T-helper 1 cell (primary cell): ENCODE measurements at places on chromosomes 12 and 14.

DNA sequence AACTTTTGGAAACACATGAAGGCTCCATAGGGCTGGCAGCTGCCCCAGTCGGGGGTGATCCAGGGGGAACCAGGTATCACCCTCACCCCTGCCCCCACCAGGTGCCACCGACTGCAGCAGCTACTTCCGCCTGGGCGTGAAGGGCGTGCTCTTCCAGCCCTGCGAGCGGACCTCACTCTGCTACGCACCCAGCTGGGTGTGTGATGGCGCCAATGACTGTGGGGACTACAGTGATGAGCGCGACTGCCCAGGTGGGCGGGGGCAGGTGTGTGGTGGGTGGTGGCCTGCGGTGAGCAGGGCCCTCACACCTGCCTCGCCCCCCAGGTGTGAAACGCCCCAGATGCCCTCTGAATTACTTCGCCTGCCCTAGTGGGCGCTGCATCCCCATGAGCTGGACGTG lies 22.3 kb upstream of the NXPH4 start:
- DNase-seq: no peak

GRCh38 chr12:48978741-48979601 lies 849 bp downstream of the WNT1 start:
- no peak for DNase-seq

DNA sequence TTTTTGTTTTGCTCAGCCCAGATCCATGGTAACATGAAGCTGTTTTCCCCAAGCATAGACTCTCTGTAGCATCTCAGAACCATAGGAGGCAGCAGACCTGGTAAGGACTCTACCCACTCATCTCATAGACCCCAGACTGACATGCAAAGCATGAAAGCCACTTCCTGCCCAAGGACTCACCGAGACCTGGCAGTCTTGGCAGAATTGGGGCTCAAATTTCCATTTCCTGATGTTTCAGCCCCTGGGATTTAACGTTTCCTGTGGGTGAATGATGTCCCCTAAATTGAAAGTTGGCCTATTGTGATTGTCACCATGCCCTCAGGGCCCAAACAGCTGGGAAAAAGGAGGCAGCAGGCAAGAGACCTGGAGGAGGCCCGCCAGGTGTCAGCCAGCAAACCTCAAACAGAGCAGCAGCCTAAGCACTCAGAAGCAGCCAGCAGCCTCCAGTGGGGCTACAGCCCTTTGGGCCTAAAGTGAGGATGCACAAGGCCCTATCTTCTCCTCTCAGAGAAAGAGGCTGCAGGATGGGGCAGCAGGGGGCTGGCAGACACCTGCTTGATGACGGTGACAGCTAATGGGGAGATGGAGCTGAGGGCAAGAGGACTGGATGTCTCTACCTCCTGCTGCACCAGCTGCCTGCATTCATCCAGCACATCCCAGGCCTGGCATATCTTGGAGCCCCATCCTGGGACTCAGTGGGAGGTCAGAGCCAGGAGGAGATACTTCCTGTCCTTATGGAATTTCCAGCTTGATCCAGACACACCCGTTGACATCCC lies 8.5 kb downstream of the KRT85 start:
- DNase-seq: no peak

DNA sequence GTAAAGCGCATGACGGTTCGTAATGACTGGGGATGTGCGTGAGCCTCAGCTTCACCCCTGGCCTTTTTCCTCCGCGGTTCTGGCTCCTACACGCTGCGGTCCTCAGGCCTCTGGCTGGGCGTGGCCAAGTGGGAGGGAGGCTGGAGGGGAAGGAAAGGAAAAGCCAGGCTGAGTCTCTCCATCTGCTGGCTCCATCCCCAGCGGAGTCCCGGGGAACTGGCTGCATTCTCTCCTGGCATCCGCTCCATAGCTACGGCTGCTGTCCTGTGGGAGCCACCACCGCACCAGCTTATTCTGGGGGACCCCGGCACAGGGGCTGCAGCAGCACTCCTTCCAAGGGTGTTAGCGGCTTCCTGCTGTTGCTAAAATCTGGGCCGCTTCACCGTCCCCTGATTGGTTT lies 68.2 kb upstream of the SLC24A4 start:
- no peak for DNase-seq

DNA sequence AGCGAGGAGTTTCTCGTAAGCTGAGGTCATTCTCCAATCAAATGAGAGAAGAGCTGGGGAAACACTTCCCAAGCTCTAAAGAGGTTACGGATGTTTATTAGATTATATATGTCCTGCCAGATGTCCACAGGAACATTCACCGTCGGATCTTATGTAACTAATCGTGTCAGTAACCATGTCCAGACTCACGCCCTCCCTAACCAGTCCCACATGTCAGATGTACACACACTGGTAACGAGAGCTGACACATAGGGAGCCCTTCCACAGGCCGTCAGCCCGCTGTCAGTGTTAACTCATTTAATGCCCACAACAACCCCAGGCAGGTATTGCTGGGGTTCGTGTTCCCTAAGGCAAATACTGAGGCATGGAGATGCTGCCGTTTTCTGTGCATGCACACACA lies 223.7 kb upstream of the RTL1 start:
- DNase-seq: no peak

GRCh38 chr12:116697305-116697704 lies 40.6 kb downstream of the SPRING1 start:
- DNase-seq: no peak

- no peak for DNase-seq
These were observed 16.4 kb downstream of the FAM234B start for GRCh38 chr12:13060581-13060980.

GRCh38 chr14:101019541-101019940 lies 116.0 kb upstream of the RTL1 start:
- no peak for DNase-seq

- no peak for DNase-seq
These were observed 192.8 kb upstream of the AMIGO2 start for GRCh38 chr12:47272412-47273190.

GRCh38 chr12:79378496-79378895 lies 312.3 kb downstream of the PAWR start:
- no peak for DNase-seq

- no peak for DNase-seq
These were observed 58.2 kb downstream of the DICER1 start for GRCh38 chr14:95098984-95099599.

DNA sequence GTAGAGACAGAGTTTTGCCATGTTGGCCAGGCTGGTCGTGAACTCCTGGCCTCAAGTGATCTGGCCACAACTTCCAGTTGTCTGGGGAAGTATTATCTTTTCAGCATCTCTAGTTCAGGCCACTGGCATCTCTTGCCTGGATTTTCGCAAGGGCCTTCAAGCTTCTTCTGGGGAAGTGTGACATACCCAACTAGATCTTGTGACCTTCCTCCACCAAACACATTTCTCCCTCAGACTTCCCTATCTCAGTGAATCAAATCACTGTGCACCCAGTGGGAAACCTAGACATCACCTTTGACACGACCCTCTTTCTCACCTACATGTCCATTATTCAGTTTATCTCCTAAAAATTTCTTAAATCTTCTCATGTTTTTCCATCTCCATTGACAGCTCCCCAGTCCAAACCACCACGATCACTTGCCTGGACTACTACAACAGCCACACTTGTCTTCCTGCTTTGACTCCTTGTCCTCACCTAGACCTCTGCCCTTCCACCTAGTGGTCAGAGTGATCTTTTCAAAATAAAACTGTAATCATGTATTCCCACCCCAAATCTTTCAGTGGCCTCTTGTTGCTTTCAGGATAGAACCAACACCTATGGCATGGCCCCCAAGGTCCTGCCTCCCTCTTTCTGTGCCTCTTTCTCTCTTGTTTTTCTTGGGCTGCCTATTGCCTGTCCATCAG lies 3.3 kb downstream of the EEF1AKMT3 start:
- no peak for DNase-seq

DNA sequence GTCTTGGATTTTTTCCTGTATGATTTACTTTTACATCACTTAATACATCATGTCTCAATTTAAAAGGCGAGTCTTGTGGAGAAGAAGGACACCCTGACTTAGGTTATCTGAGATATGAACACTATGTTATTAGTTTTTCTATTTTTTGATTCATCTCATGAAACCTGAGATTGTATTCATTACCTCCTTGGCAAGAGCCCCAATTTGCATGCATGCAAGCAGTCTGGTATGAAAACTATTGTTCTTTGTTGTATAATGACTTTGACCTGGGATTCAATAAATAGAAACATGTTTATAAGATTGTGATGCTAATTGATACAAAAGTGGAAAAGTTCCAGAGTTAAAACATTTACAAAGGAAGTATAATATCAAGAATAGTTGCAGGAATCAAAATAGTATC lies 576.1 kb downstream of the NOVA1 start:
- no peak for DNase-seq

DNA sequence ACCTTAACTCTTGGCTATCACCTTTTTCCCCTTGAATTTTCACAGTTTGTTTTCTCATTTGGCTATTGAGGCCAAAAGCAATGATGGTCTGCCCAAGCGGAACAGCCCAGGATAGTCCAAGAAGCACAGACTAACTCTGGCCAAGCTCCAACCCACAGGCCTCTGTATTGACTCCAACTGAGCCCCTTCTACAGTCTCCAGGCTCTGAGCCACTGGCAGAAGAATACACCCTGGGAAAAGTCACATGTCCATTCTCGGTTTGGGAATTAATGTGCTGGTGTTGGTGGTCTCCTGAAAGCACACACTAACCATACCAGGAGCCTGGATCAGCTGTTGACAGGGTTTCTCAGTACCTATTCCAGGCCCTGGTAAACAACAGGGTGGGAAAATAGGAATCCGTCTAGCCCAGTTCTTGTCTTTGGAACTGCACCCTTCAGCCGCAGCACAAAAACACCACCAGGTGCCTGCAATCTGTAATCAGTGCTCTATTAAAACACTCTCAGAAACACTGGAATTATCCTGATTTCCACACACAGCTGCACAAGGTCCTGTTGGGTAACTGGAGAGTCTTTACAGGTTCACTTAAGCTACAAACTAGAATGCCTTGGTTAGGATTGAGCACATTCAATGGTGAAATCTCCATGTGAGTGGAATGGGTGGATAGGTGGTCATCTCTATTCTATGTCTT lies 63.6 kb downstream of the STXBP6 start:
- no peak for DNase-seq

DNA sequence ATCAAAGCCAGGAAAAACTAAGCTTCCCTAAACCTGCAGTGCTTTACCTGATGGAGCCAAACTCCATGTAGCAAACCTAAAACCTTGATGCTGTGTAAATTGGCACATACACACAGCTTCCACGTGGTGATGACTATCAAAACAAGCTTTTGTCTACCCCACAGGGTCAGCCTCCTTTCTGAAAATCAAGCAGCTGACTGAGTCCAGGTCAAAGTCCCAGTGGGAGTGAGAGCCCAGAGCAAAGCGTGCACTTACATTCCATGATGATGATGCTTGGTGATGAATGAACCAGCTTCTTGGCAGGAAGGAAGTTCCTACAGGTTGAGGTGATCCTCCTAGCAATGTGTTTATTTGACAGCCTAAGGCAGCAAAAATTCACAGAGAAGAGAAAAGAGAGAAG lies 630.0 kb upstream of the TBX3 start:
- DNase-seq: no peak

GRCh38 chr12:114030451-114030850 lies 64.3 kb upstream of the RBM19 start:
- no peak for DNase-seq

GRCh38 chr12:21678959-21679358 lies 21.3 kb upstream of the LDHB start:
- peak; percentile 55 for DNase-seq
